ENCODE measurements at places on chromosomes 5 and 9.

- DNase-seq = no peak
Observed at GRCh38 chr5:103428923-103429322, 133.7 kb downstream of the NUDT12 start.

DNA sequence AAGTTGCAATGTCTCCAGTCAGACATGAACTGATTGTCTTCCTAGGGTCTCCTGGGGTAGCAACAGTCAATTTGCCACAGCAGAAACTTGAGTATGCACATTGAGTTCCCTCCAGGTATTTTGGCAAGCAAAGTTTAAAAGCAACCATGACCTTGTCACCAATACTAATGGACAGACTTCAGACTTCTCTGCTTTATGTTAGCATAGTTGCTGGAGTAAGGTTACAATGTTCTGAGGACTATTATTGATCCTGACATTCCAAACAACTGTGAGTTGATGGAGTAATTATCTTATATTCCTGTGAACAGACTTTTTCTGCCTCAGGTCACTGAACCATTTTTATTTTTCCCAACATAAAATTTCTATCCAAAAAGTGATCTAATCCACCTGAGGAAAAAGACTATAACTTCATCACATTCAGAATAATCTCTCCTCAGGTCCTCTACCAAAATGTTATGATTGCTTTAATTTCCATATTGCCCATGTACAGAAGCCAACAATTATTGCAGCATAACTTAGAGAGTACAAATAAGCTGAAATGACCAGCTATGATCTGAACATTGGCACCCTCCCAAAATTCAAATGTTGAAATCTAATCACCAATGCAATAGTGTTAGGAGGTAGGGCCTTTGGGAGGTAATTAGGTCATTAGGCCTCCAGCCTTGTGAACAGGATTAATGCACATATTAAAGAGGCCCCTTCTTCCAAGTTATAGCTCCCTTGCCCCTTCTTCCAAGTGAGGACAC lies 228.3 kb downstream of the PDE4D start:
- DNase-seq = no peak

- DNase-seq = no peak
Observed at GRCh38 chr9:136525207-136525606, 20.6 kb downstream of the NOTCH1 start.

GRCh38 chr9:2574203-2574602 lies 47.4 kb upstream of the VLDLR start:
- DNase-seq = no peak

- DNase-seq = no peak
Observed at GRCh38 chr9:15718423-15718822, 165.6 kb downstream of the CCDC171 start.

DNA sequence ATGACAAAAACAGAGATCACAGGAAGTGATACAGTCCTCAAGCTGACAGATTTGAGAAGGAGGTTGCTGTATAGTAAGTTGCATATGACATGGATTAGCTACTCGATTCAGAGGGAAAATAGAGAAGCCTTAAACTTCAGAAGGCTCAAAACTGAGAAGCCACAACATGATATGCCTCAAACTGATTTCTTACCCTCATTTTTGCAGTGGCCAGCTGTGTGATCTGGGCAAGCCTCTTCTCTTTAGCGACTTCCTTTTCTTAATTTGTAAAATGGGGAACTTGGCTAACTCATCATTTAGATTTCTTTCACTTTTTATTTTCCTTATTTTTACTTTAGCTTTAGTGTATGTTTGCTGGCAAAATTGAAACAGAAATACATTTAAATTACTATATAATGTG lies 421.1 kb downstream of the KIF4B start:
- no peak for DNase-seq

DNA sequence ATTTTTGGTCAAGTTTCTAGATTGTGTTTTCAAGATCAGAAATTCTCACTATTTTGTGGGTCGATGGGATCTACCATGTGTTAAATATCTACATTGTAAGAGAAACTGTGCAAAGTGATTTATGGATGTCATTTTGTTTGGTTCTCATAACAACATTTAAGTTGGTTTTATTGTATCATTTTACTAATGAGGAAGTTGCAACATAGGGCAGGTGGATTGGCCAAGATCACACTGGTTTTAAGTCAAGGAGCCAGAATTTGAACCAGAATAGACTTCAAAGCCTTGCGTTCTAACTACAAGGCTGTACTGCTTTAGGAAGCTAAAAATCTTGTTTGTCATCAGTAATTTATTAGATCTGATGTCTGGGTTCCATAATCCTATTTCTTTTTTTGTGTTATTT lies 23.4 kb downstream of the SH3TC2 start:
- no peak for DNase-seq

DNA sequence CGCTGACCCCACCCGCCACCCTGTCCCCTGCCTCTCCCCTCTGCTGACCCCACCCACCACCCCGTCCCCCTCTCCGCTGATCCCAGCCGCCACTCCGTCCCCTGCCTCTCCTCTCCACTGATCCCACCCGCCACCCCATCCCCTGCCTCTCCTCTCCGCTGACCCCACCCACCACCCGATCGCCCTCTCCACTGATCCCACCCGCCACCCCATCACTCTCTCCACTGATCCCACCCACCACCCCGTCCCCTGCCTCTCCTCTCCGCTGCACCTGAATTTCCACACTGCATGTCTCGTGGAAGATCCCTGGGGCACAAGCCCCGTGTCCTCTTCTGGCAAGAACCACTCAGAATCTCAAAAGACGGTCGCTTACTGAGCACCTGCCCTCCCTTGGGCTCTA lies 53.4 kb upstream of the OLFM1 start:
- DNase-seq = no peak

DNA sequence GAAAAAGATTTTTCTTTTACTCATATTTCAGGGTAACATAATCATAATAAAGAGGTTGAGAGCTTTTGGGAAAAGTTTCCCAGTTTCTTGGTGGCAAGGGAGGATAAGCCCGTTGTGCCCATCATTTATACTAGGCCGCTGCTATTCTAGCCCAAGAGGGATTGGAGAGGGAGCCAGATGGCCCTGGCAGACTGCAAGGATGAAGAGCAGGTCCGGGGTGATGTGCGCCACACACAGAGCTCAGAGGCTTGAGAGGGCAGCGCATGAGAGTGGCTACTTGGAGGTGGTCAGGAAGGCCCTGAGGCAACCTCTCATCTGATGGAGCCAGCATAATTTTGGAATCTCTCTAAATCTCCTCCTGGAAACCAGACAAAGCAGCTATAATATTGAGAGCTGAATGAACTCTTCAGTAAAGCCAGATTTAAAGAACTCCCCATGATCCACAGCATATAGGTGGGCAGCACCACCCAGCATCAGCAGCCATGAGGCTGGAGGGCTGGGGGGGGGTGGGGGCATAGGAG lies 110.1 kb downstream of the MED27 start:
- DNase-seq = no peak

DNA sequence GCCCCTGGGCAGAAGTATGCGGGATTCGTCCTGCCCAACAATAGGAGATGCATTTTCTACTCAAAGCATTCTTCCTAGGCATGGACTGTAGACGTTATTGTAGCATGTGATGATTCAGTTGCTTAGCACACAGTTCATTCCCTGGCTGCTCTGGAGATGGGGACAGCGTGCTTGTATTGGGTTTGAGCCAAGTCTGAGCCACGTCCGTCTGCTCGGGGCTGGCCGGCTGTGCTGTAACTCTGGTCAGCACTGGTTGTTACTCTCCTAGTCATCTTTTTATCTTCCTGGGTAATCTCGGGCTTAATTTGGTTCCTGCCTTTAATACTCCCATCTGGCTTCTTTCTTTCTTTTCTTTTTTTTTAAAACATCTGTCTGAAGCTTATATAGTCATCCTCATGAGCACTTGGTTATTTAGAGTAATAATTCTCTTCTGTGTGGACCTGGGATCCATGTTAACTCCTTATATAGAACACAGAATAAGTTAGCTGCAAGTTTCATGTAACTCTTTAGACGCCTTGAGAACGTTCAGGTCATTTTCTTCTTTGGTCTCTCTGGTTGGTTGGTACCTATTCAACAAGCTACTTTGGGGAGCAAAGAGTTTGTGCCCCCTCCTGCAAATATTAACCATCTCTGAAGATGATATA lies 118.8 kb upstream of the RPS23 start:
- DNase-seq = no peak

- no peak for DNase-seq
Observed at GRCh38 chr5:31944684-31945445, 229.3 kb downstream of the GOLPH3 start.

DNA sequence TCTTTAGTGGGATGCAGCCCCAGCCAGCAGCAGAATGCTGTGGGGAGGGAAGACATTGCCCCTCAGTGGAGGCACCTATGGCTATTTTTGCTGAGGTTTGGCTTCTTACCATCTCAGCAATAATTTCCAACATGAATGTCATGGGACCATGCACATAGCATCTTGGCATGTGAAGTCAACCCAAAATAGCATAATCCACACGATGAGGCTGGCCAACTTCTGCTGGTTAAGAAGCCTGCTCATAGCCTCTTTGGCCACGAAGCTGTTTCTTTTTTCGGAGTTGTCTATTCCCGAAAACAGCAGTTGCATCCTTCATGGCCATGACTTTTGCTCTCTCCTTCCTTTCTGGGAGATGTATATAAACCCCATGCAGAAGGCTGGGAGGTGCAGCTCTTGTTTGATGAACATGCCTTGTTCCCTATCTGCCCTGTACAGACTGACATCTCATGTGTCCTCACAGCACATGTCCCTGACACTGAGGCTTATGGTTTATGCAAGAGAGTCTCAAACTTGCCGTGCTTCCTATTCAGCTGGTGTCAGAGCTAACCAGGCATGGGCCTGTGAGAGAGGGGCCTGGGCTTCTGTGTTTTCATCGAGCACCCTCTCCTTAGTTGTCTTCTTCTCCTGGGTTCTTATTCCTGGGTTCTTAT lies 45.3 kb downstream of the SYK start:
- no peak for DNase-seq

DNA sequence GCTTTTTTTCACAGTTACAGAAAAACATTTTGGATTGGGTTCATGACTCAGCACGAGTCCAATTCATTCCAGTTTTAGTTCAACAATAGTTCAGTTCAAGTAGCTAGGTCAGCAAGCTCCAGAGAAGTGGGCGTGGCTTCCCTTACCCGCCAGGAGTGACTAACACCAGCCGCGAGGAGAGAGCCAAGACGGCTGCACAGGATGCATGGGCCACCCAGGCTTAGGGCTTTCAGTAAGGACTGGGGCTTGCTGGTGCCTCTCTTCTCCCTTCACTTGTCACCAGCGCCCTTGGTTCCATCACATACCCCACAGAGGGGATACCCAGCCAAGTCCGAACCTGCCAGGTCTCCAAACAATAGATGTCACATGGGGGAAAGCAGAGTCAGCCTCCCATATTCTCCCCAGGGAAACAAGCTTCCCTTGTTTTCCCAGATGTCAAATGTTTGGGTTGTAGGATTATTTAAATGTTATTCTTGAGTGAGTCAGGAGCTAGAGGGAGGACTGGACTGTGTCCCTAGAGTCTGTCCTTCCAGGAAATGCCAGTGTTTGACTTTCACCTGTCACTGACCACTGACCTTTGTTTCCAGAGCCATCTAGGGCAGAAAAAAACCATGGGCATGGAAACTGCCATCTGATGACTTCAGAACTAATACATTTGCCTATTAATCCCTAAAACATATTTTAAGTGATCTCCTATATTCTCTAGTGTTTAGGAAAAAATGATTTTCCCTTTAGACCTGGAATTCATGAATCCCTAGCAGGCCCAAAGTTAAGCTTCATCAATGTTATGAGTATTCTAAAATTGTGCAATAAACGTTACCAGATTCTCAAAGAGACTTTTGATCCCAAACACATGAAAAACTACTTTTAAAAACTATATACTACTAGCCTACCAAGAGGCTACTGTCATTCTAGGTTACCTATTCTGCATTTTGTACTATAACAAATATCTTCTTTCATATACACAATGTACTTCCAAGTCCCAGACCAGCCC lies 51.9 kb downstream of the NIPAL4 start:
- DNase-seq = no peak

- no peak for DNase-seq
Observed at GRCh38 chr5:176172246-176172645, 66.0 kb upstream of the SIMC1 start.

DNA sequence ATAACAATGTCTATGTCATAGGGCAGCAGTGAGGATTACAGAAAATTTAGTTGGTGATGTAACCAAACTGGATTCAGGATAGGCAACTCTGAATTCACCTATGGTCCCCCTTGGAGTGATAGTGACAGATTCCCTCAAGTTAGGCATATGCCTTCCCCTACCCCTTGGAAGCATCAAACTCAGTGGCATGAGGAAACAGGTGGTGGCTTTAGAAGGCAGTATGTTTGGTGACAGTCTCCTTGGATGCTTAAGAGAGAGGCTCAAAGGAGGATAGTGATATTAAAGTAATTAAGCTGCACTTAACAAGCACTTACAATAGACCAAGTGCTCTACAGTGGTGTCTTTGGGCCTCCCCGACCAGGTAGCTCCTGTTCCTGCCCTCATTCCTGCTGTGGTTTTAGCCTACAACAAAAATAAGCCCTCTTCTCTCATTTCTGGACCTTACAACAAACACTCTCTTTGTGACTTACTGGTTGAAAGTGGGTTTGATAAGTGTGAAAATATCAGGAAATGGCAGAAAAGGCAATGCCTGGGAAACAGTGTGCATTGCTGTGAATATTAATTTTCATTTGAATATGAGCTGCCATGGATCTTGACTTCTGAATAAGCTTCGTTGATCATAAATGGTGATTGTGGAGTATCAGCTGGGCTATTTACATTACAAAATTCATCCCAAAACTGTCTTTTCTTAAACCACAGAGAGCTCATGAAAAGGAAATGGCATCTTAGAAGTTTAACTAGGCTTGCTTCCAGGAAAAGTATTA lies 29.2 kb downstream of the NR4A3 start:
- no peak for DNase-seq

- no peak for DNase-seq
Observed at GRCh38 chr9:79764374-79764773, 192.6 kb downstream of the TLE4 start.

Measured in NCI-H187 (cell line).